ENCODE measurements at places on chromosomes 5 and 9.
A peak's percentile ranks its signal among the peaks of the same experiment; 100 is the strongest.

- DNase-seq = no peak
These were observed 284.2 kb downstream of the MAST4 start for GRCh38 chr5:66880401-66880800.

- DNase-seq = no peak
These were observed 121.7 kb upstream of the NR3C1 start for GRCh38 chr5:143525176-143525575.

DNA sequence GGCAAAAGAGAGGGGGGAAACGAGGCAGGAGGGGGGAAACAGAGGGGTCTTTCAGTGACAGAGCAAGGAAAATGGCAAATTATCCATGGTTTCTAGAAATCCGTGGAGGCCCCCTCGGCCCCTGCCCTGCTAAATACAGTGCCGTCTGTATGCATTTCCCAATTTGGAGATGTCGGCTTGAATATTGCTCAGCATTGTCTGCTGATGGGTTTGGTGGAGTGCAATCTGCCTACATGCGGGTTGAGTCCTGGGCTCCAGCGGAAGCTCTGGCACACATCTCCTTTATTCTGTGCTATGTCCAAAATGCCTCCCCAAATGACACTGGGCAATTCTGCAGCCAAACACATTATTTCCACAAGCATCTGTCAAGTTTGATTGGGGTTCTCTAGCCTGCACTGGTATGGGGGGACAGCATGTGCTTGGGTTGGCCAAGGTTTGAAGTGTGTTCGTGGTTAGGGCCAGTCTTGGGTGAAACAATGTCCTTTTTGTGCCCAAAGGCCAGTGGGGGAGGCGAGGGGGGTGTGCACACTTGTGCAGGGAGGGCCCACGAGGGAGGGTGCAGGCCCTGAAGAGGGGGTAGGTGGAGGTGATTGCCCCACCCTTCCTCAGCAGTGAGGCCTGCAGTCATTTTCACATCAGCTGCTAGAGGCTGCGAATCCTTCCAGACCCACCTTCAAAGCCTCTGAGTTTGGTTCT lies 6.2 kb upstream of the NEUROG1 start:
- DNase-seq = no peak

DNA sequence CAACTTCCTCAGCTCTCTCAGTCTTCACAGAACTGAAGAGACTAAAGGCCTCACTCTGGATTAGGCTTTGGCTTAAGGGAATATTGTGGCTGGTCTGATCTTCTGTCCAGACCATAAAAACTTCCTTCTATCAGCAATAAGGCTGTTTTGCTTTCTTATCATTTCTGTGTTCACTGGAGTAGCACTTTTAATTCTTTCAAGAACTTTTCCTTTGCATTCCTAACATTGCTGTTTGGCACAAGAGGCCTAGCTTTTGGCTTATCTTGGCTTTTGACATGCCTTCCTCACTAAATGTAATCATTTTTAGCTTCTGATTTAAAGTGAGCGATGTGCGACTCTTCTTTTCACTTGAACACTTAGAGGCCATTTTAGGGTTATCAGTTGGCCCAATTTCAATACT lies 88.7 kb upstream of the ACOT12 start:
- DNase-seq = no peak

GRCh38 chr5:54024466-54024865 lies 285.9 kb downstream of the ARL15 start:
- DNase-seq = no peak

DNA sequence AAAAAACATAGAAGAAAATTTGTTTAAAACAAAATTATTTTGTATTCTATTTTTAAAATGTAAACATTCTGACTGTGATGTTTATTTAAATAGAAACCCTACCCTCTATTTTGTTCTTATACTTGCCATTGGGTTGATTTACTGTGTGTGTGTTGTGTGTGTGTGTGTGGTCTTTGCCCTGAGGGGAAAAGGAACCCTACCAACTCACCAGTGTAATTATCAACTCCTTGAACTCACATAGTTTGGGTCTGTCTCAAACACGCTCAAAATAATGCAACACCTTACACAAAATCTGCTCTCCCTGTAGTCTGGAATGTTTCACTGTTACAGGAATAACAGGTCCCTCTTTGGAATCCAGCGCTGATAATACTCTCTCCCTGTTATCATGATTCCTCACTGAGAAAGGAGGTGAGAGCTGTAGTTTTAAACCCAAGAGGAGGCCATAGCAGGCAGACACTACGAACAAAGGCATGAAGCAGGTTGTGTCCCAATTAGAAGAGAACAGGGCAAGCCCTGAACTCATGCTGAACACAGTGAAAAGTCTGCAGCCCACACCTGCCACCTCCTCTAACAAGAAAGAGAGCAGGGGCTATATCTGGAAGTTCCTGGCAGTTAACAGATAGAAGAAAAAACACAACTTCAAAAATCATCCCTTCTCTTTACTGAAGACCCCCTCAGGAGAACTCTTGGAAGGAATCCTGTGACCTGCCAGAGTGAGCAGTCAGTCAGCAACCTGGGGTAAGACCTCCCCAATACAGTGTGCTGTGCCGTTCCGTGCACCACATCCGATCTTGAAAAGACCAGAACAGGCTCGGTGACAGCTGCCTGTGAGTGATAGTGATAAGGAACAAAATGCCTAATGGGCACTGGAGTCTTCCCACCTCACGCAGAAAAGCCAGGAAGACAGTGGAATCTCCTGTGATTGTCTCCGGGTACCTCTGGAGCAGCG lies 608.1 kb upstream of the ADAMTS16 start:
- DNase-seq = no peak

DNA sequence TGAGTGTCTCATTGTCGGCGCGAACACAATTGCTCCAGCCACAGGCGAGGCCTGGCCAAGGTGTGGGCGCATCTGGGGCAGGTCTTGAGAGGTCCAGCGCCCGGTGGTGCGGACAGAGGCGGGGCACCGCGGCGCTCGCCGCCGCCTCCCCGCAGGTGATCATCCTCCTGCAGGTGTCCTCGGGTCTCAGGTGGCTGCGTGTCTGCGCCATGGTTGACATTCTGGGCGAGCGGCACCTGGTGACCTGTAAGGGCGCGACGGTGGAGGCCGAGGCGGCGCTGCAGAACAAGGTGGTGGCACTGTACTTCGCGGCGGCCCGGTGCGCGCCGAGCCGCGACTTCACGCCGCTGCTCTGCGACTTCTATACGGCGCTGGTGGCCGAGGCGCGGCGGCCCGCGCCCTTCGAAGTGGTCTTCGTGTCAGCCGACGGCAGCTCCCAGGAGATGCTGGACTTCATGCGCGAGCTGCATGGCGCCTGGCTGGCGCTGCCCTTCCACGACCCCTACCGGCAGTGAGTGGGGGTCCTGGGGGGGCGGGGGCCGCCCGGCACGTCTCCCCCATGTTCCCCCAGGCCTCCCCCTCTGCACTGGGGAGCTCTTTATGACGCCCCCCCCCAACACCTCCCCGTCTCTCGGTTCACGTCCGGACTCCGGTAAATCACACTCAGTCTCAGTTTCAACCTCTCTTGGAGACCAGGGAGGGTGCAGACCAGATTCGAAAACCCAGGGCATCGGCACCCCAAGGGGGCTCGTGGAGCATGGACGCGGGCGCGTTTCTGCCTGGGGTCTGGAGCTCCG lies 446 bp downstream of the NXNL2 start:
- no peak for DNase-seq

GRCh38 chr5:150300496-150301169 lies 2.1 kb downstream of the ARSI start:
- no peak for DNase-seq

GRCh38 chr5:140345919-140346347 lies 470 bp downstream of the HBEGF start:
- DNase-seq = peak; percentile 60

DNA sequence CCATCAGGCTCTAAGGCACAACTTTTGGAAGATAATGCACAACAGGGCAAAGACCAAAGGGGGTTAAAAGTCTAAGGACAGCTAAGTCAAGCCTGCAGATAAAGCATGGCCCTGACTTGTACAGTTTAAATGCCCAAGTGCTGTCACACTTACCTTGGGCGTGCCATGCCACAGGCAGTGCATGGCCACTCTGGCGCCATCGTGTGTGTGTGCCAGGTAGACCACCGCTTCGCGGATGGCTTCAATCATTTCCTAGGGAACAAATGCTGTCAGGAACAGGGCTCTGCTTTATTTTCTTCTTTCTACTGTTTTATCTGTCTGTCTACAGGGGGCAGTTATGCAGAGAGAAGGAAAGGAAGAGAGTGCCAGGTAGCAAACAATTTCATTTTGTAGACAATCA lies 19.3 kb downstream of the PUM3 start:
- no peak for DNase-seq

DNA sequence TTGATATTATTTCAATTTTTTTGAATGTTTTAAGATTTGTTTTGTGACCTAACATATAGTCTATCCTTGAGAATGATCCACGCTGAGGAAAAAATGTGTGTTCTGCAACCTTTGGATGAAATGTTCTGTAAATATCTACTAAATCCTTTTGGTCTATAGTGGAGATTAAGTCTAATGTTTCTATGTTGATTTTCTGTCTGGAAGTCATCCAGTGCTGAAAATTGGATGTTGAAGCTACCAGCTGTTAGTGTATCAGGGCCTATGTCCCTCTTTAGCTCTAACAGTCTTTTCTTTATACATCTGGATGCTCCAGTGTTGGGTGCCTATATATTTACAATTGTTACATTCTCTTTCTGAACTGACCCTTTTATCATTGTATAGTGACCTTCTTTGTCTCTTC lies 422.3 kb downstream of the TMEM232 start:
- no peak for DNase-seq

- no peak for DNase-seq
These were observed 107.0 kb upstream of the SMIM23 start for GRCh38 chr5:171678646-171679045.

DNA sequence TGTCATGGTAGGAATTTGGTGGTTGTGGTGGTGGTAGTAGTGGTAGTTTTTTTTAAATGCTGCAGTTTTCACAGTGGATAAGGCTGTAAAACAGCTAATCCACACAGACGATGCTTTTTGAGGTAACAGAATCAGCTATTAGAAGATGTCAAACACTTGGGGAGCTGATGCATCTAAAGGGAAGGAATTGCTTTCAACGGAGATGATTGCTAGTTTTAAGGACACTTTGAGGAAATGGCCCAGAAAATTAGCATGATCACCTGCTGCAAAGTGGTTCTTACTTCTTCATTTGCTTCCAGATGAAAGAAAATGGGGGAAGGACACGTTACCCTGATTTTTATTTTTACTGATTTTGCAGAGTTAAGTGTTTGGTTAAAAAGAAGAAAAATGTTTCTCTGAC lies 178.2 kb upstream of the ATP10B start:
- DNase-seq = no peak

- no peak for DNase-seq
These were observed 32.9 kb downstream of the SLIT3 start for GRCh38 chr5:169268019-169268418.

- no peak for DNase-seq
These were observed 75.1 kb upstream of the PCAT7 start for GRCh38 chr9:94479757-94480156.

DNA sequence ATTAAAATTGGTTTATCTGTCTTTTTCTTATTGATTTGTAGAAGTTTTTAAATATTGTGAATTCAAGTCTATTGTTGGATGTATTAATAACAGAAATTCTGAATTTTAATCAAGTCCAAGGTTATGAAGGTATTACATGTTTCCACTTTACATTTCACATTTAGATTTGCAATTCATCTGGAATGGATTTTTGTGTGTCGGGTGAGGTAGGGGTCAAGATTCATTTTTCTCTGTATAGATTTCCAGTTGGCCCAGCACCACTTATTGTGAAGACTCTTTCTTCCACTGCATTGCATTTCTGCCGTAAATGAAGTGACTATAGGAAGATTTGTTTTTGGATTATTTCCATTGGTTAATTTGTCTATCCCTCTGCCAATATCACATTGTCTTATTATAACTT lies 35.5 kb upstream of the DMRT2 start:
- no peak for DNase-seq

GRCh38 chr5:66894480-66895240 lies 298.5 kb downstream of the MAST4 start:
- no peak for DNase-seq

- no peak for DNase-seq
These were observed 25.5 kb downstream of the TNPO1 start for GRCh38 chr5:72841756-72842535.

DNA sequence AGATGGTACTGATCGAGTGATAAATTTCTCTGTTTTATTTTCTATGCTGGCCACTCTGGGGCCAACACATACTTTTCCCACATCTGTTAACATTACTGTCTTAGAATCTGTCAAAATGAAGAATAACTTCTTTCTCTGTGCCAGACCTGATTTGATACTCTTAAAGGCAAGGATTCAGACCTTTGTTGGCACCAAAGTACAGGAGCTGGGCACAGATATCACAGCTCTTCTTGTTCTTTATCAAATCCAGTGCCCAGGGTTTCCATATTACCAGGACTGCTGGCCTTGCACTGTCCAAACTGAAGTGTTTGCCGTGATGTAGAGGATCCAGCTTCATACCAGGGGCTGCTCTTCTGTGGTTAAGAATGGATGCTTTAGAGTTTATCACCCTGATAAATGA lies 20.9 kb downstream of the ZNF474 start:
- DNase-seq = no peak

- no peak for DNase-seq
These were observed 11.0 kb upstream of the AHRR start for GRCh38 chr5:310516-310915.

- DNase-seq = no peak
These were observed 15.1 kb upstream of the TNFSF15 start for GRCh38 chr9:114820776-114821501.

DNA sequence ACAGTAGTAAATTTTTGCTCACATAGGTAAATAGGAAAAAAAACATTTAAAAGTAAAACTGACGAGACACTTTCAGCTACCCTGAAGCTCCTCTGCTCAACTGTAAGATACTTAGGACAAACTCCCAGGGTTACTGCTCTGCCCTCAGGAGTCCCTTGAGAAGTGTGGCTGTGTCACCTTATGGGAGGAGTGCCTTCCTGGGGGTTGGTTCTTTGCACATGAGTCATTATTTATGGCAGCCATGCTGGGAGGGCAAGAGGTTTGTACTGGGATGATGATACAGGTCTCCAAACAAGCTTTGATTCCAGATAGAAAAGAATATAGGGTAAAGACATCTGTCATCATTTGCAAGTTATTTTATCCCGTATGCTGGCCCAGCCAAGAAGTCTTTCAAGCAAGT lies 45.9 kb downstream of the TTC1 start:
- no peak for DNase-seq

DNA sequence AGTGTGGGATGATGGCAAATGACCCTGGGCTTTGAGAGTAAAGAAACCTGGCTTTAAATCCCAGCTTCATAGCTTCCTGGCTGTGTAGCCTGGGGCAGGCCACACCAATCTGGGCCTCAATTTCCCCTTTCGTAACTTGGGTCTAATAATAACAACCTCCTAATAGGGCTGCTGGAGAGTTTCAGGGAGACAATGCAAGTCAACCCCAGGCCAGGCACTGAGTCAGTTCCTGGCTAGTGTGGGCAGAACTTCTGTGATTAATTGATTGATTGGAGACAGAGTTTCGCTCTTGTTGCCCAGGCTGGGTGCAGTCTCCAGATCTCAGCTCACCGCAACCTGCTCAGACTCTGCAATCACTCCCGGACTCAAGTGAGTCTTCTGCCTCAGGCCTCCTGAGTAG lies 3.3 kb upstream of the SH2D3C start:
- DNase-seq = no peak

Data from NCI-H1092 treated with DMSO at 0.1 percent for 48 hours (cell line).